Stimulated activated CD4-positive, alpha-beta T cell treated with anti-CD3 and anti-CD28 coated beads, Interleukin-4, amount 100 ng/mL, for 1 hour (primary cell): ENCODE measurements at places on chromosomes 7 and 10.

- no peak for DNase-seq
Observed at GRCh38 chr7:157037635-157038034, 27.2 kb upstream of the MNX1 start.

DNA sequence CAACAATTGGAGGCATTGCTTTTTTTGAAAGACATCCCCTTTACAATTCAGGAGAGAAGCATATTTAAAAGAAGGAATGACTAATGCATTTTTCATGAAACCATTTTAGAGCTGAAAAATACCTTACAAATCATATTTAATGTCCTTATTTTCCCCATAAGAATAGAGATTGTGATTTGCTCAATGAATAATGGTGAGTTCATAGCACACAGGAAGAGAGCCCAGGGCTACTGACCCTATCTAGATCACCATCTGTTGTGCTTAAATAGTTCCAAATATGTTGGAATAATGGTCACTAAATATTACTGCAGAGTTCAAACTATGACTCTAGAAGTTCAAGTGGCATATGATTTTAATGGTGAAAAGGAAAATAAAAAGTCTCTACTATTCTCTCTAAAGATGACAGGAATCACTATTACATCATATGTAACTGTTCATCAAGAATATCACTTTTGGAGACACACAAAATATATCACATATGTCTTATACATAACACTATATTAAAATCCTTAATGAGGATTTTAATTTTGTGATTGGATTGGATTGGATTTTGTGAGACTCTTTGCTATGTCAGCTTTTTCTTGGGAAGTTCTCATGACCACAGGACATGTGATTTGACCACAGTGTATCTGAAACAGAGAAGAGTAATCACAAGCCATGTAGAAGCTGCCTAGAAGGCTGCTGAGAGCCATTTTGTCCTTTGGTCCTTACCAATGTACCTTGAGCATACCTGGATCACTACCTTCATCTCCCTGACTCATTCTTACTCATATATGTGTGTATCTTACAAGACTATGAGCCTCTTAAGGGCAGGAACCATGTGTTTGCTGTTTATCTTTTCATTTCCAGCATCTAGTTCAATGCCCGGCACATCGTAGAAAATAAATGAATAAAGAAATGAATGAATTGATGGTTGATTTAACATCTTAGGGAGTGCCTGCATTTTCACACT, 26.4 kb downstream of the SLC16A9 start:
- DNase-seq: no peak

GRCh38 chr10:112700215-112700671, 249.8 kb upstream of the TCF7L2 start:
- no peak for DNase-seq

DNA sequence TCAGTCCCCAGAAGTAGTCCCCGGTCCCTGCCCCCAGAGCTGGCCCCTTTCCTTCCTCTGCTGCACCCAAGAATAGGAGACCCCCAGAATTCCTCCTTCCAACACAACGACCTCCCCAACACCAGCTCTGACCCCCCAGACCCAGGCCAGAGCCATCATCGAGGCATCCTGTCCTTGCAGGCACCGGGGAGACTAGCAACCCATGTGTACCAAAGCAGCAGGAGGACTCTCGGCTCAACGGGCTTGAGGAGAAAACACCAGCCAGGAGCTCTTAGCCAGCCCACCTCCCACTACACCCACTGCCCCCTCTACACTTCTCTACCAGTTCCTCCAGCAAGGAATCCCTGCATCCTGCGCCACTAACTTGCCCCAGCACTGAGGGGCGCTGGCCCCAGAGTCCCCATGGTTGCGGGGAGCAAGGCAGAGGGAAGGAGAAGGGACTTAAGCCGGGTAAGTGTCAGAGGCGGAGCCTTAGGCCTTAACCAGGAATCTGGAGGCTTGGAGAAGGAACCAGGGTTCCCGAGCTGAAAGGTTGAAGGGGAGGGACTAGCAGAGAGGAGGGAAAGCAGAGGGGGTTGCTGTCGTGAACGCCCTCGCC, 3.9 kb downstream of the GRID1 start:
- no peak for DNase-seq

DNA sequence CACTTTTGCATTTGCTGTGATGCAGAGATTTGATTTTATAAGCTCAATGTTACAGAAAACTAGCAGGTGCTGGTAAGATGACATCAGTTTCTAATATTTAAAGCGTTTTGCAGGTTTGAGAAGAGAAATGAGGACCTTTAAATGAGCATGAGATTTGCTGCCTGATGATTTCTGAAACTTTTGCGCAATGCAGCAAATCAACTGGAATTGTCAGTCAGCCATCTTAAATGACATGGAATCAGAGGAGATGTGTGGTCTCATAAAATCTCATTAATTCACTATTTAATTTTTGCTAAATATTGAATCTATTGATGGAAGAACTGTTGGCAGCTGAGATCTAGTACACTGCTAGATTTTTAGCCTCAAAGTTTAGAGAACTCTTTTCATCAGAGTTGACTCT, 3.9 kb downstream of the RBM17 start:
- DNase-seq: no peak

DNA sequence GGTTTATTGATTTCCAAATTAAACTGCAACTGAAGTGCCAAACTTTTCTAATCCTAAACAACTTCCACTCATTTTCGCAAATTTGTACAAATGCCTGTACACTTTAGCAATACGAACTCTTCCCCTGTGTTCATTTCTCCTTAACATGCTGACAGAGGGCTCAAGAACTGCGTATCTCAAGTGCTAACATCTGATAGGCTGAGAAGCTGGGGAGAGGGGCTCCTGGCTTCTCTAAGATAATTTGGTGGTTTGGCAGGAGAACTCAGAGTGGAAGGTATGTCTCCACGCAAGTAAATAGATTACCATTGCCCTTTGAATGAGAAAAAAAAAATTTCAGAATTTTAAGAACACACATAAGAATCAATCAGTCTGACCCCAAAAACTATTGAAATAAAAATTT, 53.3 kb upstream of the ANLN start:
- DNase-seq: no peak

GRCh38 chr7:154844499-154844898, 158.4 kb downstream of the PAXIP1 start:
- no peak for DNase-seq

DNA sequence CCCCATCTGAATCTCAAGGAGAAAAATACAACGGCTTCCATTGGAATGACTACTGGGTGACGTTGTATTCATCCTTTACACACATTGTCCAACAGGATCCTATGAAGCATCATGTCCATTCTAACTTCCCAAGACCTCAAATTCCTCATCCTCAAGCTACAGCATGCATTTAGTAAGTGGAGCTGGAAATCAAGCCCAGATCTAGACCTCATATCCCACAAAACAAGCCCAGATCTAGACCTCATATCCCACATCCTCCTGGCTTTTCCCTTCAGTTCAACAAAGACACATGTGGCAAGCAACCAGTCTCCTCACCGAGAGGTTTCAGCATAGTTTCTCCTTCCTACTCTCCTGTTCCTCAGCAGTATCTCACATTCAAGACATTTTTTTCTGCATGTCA, 12.2 kb downstream of the IGF2BP3 start:
- DNase-seq: no peak

DNA sequence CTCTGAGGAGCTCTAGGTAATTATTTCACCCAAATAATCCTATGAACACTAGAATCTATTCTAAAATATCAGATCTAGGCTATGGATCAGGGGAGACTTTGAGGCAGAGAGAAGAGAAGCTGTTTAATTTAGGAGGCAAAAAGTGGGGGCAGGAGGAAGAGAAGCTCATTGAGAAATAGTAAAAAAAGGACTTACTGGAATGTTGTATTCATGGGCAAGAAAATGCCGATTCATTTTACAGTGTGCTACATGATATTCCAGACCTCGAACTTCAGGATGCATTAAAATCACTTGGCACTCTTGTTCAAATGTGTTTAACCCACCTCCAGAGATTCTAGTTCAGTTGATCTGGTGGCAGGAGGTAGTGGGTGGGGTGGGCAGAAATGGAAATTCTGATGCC, 109.5 kb upstream of the ITGB1 start:
- no peak for DNase-seq

GRCh38 chr10:52410916-52411315, 96.8 kb downstream of the DKK1 start:
- no peak for DNase-seq

DNA sequence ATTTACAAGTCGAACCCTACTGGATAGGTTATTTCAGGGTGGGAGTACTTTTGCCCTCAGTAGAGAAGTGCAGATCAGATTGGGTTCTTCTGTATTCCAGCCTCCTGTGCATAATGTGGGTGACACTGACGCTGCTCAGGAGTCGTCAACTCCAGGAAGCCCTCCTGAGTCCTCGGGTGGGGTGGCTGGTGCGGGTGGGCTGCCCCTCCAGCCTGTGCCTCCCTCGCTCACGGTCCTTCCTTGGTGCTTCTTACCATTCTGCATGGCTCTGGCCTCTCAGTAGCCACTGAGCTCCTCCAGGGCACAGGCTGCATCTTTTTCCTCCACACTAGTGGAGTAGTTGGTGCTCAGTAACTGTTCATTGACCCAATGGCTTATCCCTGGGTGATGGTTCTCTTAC, 4.3 kb downstream of the CDH23 start:
- no peak for DNase-seq
